ENCODE measurements at places on chromosomes 1 and 21.

GRCh38 chr1:100141192-100141591 lies 8.2 kb downstream of the TRMT13 start:
- DNase-seq, result no peak

DNA sequence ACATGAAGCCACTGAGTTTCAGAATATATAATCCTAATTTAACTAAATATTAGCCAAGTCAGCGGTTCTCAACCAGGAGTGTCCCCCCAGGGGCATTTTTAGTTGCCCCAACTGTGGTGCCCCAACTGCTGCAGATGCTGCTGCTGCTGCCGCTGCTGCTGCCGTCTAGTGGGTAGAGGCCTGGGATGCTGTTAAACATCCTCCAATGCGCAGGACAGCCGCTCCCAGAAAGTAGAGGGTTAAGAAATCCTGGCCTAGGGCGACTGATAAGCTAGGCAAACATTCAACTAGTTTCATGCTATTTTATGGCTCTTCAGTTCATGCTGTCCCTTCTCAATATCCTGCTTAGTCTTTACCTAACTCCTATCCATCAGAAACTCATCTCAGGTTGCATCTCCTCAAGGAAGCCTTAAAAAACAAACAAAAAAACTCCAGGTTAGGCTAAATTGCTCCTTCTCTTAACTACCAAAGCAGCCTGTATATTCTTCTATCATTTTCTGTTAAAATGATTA lies 9.9 kb upstream of the DCAF6 start:
- no peak for DNase-seq

GRCh38 chr1:117009132-117009531 lies 7.6 kb downstream of the CD101 start:
- no peak for DNase-seq

GRCh38 chr1:182292193-182292741 lies 99.3 kb downstream of the GLUL start:
- no peak for DNase-seq

- no peak for DNase-seq
Observed at GRCh38 chr1:48069662-48070395, 72.6 kb upstream of the TRABD2B start.

DNA sequence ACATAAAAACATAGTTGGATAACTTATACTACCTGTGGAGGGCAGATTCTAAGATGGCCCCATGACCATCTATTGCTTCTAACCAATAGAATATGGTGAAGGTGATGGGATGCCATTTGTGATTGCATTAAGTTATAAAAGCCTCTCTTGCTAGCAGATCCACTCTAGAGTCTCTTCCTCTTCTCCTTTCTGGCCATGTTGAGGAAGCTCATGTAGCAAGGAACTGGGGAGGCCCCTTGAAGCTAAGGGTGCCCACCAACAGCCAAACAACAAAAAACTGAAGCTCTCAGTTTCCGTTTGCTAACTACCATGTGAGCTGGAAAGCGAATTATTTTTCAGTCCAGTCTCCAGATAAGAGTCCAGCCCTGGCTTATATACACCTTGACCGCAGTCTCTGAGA lies 16.0 kb upstream of the AGO1 start:
- DNase-seq, result no peak

DNA sequence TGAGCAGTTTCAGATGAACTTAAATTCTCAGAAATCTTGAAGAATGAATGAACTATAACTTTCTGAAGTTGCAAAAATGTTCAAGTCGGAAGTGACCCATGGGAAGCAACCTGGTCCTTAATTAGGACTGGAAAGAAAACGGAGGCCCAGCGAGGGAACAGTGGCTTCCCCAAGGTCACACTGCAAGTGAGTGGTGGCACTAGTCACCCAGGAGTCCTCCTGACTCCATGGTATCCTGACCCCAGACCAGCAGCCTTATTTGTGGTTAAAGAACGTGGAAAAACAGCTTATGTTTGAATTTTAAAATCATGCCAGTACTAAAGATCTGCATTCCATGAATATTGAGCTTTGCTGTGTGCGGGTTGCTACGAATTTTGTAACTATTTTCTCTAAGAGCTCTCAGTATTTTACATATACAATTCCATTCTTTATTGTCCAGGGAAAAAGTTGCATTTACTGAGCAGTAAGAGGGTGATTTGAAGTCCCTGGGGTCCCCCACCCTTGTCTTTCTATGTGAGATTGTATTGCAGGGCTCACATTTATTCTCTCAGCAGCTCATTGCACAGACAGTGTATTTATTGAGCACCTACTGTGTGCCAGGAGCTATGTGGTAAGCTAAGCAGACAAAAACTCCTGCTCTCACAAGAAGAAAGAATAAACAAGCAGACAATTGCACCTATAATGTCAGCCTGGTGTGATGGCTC lies 61.6 kb upstream of the ATP5PO start:
- DNase-seq, result no peak

GRCh38 chr1:9145021-9145668 lies 16.2 kb upstream of the GPR157 start:
- DNase-seq, result no peak

- DNase-seq, result no peak
Observed at GRCh38 chr1:248753029-248753594, 2.4 kb downstream of the LYPD8 start.

DNA sequence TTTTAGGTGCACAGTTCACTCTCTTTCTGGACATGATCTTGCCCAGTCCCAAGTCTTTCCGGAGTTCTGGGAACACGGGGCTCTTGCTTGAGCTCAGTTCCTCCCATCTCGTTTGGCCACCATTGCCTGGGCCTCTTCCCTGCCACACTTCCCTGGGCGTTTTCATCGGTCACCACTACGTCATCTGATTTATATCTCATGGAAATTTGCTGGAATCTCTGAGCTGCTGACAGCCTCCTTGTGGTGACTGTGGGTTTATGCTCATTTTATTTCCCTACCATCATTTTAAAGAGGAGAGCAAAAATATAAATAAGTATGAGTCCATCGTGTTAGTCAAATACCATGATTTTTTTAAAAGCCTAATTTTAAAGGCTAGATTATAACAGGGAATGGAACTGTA lies 449.1 kb upstream of the KAZN start:
- DNase-seq, result no peak

DNA sequence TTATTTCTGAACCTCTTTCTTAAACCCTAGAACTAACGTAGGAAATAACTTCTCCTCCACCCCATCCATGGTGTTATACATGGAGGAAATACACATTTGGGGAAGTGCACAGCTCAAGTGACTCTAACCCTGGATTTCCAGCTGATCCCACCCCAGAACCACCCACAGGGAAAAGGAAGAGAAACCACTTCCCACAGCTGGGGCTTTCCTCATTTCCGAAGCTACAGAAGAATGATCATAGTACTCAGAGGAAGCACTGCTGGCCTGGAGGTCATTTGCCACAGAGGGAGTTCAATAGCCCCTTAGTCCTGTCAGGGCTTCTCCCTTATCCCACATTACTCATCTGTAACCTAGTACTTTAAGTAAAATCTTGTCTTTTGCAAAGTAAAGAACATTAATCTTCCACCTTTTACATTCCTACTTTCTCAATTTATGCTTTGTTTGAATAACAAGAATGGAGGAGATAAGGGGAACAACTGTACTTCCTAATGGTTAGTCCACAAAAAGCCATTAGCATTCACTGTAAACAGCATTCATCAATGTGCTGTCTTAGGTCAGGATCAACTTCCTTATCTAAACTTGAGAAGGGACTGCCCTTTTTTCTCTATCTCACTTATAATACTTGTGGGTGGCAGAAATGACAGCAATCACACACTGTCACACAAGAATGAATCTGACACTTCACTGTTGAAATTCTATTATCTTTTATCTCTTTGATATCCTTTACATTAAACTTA lies 63.0 kb upstream of the RGS1 start:
- DNase-seq, result no peak

DNA sequence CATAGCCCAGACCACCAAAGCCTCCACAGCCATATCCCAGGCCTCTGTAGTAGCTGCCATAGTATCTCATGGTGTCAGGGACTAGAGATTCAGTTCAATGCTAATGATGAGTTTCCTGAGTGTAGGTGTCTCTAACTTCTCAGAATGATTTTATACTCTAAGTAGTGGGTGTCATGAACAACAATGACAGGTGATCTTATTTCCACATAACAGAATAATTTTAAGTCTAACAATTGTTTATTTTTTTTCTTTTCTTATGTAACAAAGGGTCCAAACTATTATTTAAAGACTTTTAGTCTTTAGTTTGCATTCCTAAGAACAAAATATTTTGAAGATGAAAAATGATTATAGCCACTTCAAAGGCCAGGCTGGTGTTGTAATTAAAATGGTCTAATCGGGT lies at the start of gene KRTAP19-6:
KRTAP19-6 (minus strand) TSS at position 101 of the 400 bp plus-strand sequence; CDS start at position 70, 31 bp downstream.
- no peak for DNase-seq

DNA sequence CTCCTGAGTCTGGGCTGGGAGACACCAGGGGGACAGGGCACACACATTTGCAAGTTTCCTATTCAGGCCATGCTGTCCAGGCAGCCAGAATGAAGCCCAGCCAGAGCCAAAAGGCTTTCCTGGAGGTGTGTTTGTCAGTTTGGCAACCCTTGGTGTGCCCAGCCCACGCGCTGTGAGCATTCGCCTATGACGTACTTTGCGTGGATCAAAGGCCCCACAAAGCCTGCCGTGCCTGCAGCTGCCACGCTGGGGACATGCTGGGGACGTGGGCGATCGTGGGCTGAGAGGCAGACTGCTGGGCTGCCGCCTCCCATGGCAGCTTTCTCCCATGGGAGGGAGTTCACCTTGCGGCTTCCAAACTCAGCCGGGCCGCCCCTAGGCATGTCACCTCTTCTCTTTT lies 57.5 kb downstream of the CD247 start:
- no peak for DNase-seq

DNA sequence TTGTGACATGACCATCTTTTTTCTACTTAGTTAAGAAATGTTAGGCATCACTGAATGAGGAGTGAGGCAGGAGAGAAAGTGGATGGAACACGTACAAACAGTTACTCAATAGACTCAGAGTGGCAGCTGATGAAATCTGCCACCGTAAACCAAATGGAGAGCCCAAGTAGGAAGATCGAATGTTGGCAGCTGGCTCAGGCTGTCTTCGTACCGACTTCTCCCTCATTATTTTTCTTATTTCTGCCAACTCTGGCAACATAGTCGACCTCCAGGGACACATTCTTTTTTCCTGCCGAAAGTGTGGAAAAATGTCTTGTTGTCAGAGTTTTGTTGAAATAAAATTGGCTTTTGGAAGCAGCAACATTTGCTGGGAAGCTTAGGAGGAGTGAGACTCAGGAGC lies 143.3 kb downstream of the GREM2 start:
- no peak for DNase-seq

DNA sequence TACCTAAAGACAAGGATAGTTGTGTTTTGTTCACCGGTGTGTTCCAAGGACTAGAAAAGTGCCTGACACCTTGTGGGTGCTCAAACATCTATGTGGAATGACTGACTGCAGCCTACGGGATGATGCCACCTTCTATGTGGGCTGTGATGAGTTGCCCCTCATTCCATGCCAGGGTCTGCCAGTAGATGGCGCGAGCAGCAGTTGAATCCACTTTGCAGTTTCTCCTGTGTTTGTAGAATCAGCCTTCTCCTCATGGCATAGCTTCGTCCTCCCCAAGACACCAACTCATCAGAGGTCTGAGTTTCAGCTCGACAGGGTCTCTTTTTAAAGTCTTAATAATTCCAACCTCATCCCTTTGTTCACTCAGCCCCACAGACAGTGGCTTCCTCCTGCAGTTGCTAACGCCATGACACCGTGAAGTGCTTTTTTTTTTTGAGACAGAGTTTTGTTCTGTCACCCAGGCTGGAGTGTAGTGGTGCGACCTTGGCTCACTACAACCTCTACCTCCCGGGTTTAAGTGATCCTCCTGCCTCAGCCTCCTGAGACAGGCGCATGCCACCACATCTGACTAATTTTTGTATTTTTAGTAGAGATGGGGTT lies 133.7 kb downstream of the CAPN8 start:
- no peak for DNase-seq

DNA sequence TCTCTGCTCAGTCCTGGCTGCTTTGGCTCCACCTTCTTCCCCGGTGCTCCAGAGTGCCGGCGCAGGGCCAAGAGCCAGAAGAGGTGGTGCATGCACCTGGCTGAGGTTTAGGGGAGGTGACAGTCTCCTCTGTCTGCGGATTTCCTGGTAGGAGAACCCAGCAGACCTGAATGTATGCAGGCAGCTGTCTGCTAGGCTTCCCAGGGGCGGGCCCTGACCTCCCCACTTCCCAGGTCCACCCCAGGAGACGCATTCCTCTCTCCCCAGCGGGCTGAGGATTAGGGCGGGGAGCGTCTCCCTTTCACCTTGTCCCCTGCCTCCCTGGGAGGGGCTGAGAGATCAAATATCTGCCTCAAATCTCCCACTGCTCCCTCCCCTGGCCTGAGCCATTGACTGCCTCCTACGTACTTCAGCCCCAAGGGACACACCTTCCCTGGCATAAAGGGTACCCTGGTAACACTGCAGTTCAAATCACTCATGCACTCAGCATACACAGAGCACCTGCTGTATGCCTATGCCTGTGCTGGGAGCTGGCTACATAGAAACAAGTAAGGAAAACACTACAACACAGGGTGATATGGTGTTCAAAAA lies 27.5 kb downstream of the DMBX1 start:
- no peak for DNase-seq

DNA sequence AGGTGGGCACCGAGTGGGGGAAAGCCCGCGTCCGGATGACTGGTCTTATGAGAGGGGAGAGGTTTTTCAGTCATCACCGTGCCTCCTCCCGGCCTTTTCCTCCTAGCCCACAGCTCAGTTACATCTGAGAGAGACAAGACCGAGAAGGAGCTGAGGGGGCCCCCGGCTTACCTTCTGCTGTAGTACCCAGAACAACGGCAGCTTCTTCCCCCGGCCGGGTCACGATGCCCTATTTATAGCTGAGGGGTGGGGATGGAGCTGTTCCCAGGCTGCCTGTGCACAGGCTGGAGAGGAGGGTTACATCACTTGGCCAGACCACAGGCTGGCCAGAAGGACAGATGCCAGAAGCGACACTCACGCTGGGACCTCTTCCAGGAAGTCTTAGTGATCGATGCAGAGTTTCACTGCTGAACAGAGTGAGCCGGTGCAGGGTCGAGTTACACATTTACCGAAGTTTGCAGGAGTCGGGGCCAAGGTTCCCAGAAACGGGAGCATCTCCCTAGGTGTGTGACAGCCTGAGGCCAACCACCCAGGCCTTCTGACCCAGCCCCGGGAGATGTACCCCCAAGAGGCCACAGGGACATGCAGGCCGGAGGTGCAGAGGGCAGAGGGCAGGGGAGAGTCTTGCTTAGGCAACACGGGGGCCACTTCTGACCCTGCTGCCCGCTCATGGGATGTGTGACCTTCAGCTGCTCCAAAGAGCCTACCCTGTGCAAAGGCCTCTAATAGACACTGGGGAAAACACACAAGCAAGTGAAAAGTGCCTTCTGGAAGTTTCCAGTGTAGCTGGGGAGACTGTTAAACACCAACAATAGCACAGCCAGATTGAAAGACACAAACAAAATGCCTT lies at the start of gene AGT:
AGT (minus strand) TSS at position 208 of the 850 bp plus-strand sequence. CDS start 3,299 bp downstream, outside the sequence.
- DNase-seq, result peak; percentile 18

GRCh38 chr1:29270929-29271521 lies 34.7 kb downstream of the PTPRU start:
- no peak for DNase-seq

GRCh38 chr1:225875044-225875815 lies 7.0 kb downstream of the TMEM63A start:
- no peak for DNase-seq

GRCh38 chr21:36504067-36505058 lies 24.4 kb upstream of the CLDN14 start:
- DNase-seq, result peak; percentile 17
